ENCODE measurements at places on chromosomes 6 and 20.

DNA sequence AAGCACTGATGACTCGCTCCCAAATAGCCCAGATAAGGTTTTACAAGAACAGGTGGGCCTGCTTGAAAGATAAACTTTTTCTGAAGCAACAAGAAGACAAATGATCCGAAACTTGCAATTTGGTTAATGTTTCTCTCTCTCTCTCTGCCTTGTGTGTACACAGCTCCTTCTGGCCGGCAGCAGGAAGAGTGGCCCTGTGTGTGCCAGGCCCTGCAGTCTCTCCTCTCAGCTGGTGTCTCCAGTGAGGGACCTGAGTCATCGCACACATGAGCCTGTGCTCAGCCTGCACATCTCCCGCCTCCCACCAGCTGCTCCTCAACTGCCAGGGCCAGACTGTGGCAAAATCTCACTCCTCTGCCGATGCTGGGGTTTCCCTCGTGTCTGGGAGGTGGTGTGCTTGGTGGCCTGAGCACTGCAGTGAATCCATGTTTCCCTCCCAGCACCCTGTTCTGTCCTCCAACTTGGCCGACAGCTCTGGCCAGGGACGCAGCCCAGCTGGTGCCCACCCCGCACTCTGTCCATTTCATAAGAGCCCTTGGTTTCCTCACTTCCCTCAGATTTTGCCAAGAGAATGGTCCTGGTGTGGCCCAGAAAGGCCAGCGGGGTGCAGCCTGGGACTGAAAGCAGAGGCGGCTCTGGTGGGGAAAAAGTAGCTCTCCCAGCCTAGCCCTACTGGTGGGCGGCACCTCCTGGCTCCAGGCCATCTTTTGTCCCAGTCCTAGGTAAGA, 49.4 kb downstream of the ERMARD start:
- no peak for DNase-seq

DNA sequence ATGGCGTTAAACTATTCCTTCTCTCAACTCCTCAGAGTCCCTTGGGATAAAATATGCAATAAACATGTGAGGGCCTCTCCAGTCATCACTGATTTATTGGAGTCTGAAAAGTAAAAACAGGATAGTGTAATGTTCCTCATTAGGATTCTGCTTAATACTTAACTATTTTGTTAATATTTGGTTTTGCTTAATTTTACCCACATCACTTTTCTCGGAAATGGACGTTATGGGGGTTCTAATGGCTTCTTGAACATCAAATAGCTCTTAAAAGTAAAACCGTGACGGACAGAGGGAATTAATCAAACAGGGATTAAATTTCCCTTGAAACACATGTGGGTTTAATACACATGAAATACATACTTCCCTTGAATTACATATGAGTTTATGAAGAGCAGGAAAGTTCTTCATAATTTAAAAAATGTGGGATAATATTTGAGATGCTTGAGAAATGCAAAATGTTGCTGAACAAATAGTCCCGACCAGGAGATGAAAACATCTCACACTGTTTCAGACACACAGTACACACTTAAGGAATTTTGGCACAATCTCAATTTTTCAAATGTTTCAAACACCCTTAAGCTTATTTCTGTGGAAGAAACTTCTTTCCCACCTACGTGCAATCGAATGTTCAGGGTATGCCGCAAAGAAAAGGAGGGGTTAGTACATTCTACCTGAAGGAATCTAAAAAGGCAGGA, 38.4 kb upstream of the EIF2S2 start:
- no peak for DNase-seq

DNA sequence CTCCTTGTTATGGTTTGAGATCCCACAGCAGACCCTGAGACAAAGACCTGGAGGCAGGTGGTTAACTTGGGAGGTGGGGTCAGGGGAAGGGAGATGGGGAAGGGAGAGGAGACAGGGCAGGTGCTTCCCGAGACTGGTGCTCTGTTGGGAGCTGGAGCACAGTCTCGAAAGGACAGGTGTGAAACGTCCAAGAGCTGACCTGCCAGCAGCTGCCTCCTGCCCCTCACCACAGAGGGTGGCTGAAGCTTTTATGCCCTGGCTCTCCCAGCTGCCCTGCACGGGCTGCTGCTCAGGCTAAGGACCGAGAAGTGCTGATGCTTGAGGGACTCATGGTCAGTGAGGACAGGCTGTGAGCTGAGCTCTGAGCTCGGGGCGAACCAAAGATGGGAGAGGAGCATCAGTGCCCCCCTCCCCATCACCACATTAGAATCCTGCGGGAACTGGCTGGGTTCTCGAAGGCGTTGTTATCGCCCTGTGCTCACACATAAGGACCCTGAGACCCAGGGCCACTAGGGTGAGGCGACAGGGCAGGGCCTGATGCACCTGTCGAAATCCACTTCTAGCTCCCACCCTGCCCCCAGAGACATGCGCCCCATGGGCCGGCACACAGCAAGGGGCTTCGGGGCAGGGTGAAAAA, 25.3 kb upstream of the CD93 start:
- DNase-seq, result no peak

DNA sequence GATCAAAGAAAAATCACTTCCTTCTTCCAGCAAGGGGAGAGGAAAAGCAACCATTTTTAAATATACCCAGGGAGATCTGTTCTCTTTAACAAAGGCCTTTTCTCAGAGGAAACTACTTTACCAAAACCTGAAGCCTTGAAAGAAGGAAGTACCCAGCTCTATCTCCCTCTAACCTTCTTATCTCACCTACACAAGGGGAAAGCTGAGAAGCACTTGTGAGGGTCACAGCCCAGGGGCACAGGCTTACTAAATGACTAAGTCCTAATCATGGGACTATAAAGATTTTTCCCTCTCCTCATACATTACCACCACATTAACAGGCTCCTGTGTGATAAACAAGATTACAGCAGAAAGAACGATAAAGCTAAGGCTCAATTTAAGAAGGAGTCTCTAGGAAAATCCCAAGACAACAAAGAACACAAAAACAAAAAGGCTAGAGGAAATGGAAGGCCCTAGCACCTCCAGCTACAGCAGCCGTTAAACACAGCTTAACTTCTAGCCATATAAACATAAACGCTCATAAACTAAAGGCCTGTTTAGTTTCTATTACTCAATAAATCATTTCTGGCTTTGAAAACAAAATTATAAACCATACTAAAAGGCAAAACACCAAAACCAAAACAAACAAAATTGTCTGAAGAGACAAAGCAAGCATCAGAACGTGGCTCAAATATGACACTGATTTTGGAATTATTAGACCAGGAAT, 284.9 kb upstream of the ECI2 start:
- no peak for DNase-seq

GRCh38 chr6:51996296-51996947, 91.0 kb downstream of the PKHD1 start:
- DNase-seq, result no peak

DNA sequence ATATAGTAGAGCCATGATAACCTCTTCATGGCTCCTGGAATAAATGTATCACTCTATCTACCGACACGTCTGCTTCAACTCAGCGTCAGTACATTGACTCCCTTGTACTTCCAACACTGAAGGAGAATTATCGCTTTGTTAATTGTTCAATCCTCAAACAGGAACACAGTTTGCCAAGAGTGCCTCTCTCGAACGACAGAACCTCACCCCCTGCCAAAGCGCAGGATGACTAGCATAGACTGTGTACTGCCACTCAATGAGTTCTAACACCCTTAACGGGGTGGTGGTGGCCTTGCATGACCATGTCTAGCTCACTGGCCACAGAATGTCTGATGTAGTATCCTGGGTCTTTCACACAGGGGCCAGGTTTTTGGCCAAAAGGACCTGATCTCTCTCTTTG, 81.4 kb upstream of the HEY2 start:
- no peak for DNase-seq

DNA sequence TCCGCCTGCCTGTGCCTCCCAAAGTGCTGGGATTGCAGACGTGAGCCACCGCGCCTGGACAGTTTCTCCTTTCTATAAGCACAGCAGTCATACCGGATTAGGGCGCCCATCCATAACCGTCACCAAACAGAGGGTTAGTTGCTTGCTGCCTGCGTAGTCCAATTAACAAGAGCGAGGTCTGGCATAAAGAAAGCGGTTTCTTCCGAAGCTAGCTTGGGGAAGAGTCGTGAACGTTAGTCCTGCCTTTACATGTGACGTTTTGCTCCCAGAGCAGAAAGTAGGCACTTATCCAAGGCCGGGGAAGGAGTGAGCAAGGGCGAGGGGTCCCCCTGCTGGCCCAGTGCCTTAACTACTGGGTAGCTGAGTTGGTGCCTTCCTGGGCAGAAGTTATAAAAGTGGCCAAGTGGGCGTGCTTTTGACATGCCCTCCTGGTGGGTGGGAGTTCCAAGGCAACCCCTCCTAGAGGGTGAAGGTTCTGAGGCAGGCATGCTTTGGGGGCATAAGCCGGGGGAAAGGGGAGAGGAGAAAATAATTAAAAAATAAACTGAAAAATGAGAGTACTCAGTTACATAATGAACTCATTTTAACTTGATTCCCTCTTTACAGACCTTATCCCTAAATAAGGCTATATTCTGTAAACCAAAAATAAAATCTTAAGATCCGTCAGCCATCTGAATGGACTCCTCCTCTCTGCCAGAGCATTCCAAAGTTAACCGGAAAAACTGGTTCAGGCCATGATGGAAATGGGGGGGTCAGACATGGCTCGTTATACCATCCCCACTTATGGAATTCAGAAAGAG, 88.0 kb downstream of the FAM217A start:
- peak; percentile 50 for DNase-seq

DNA sequence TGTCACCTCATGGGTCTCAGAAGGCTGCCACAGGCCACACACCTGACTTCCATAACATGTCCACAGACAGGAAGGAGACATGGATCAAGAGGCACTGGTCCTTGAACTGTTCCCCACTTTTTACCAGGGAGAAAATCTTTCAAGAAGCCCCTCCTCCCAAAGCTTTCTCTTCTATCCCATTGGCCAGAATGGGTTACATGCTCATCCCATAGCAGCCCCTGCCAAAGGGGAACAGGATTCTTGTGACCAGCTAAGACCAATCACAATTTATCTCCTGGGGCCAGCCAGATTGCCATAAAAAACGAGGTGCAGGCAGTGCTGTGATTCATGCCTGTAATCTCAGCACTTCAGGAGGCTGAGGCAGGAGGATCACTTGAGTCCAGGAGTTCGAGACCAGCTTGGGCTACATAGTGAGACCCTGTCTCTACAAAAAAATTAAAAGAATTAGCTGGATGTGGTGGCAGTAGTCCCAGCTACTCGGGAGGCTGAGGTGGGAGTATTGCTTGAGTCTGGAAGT, 59.4 kb downstream of the TMEM242 start:
- no peak for DNase-seq

DNA sequence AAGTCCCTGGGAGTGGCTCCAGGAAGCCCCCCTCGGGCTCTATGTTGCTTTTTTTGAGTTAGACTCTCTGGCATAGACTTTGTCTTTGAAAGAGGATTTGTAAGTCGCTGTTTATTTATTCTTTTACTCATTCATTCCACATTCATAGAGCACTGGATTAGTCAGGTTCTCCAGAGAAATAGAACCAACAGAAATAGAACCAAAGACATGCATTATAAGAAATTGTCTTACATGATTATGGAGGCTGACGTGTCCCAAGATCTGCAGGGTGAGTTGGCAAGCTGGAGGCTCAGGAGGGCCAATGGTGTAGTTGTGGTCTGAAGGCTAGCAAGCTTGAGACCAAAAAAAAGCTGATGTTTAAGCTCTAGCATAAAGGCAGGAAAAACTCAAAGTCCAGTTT, 98.3 kb upstream of the CHD6 start:
- peak; percentile 47 for DNase-seq

DNA sequence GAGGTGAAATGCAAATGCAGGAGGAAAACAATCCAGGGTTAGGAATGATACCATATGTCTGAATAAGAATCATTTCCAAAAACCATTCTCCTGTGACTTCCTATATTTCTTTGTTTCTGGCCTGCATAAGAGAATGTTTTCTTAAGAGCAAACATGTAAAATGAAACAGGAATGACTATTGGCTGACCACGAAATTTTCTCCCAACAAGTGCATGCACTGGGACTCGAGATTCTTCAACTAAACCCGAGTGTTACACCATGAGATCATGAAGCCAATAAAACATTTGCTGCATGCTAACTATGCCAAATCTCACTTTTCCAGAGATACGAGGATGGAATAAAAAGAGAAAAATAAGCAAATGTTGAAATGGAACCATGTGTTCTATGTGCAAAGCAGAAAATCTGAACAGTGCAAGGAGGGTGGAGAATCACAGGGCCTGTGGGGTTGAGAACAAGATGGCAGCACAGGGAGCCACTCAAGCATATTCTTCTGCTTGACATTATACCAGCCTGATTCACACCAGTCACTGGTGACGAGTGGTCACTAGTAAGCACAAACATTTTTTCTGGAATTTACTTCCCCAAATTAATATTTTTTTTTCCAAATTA, 212.2 kb upstream of the FOXA2 start:
- peak; percentile 69 for DNase-seq

DNA sequence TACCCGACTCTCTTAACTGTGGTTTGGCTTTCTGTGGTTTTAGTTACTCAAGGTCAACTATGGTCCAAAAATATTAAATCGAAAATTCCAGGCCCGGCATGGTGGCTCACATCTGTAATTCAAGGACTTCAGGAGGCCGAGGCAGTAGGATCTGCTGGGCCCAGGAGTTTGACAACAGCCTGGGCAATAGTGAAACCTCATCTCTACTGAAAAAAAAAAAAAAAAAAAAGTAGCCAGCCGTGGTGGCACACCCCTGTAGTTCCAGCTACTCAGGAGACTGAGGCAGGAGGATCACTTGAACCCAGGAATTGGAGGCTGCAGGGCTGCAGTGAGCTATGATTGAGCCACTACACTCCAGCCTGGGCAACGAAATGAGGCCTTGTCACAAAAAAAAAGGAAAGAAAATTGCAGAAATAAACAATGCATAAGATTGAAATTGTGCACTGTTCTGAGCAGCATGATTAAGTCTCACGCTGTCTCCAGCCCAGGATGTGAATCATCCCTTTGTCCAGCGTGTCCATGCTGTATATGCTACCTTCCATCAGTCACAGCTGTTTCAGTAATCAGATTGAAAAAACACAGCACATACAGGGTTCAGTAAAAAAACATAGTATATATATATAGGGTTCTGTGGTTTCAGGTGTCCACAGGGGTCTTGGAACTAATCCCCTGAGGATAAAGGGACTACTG, 40.7 kb downstream of the RGS17 start:
- DNase-seq, result peak; percentile 33

- DNase-seq, result no peak
Measured at GRCh38 chr6:42423244-42423643, 28.5 kb downstream of the TRERF1 start.

GRCh38 chr20:52402950-52403349, 211.4 kb upstream of the ZFP64 start:
- DNase-seq, result no peak

- DNase-seq, result no peak
Measured at GRCh38 chr6:6749702-6750491, 161.4 kb downstream of the LY86 start.
